ENCODE measurements at places on chromosomes 1 and 21.
A peak's percentile ranks its signal among the peaks of the same experiment; 100 is the strongest.

- no peak for DNase-seq
Observed at GRCh38 chr1:147086129-147086528, 86.1 kb downstream of the PRKAB2 start.

- DNase-seq, result no peak
Observed at GRCh38 chr21:41675574-41675973, 91.3 kb downstream of the RIPK4 start.

DNA sequence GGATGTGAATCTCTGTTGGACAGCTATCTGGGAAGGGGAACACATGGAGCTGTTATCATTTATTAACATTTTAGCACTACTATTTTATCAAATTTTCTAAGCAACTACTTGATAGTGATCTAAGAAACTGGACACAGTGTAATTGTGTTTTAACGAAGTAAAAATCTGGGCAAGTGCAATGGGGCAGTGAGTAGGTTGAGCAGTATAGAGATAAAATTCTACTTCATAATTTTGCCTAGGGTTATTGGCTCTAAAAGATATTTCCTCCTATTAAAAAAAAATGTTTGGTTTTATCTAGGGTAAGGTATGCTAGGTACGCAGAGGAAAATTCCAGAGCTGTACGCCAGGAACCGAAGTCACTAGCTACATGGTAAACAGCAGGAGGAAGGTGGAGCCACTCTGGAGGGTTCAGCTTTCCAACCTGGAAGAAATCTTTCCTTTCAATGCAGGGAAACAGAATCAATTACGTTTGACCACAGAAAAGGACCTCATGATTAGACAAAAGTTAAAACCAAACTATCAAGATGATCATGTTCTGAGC is 43.3 kb downstream of the BCAR3 start:
- no peak for DNase-seq

DNA sequence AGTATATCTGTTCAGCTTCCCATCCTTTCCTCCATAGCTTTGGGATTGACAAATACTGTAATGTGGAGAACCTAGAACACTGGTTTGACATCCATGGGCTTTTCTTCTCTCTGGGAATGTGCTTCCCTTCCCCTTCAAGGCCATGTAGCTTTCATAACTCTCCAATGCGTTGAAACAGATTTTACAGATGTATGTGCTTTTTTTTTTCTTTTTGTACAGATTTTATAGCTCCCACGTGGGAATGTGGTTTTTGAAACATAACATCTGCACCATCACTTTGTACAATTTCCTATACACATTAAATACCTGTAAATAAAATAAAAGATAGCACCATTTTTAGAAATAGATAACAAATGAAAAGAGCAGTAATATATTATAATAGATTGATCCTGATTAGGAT is 138.5 kb upstream of the TMPRSS15 start:
- DNase-seq, result no peak

- DNase-seq, result peak; percentile 66
Observed at GRCh38 chr1:114061121-114061830, 82.0 kb downstream of the OLFML3 start.

DNA sequence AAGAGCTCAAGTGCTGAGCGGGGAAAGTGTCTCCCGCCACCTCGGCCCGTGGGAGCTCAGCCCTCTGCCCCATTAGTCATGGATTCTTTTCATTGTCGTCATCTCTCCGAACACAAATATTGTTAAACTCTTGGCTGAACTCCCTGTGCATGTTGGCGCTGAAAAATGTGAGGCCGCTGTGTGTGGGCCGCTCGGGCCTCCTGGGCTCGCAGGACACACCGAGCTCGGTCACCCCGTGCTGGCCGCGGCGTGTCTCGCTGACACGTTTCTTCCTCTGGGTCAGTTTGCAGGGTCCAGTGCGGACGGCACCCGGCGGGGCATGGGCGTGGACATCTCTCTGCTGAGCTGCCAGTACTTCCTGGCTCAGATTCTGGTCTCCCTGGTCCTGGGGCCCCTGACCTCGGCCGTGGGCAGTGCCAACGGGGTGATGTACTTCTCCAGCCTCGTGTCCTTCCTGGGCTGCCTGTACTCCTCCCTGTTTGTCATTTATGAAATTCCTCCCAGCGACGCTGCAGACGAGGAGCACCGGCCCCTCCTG is 25.6 kb downstream of the SLC45A1 start:
- DNase-seq, result no peak

DNA sequence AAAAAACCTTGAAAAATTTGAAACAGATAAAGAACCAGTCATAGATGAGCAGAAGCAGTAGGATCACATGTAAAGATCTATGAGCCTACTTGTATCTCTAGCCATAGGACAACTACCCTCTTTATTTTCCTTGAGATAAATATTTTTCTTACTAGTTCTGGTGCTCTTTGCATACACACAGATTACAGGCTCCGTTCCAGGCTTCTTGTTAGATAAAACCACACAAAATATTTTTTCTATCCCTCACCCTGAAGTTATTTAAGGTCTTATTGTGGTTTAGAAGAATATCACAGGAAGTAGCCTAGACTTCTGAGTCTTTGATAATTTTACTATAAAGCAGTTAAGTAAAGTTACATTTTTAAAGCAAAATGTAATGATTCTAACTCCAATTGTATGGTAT is 512.2 kb downstream of the NEGR1 start:
- DNase-seq, result no peak

- no peak for DNase-seq
Observed at GRCh38 chr1:176118985-176119384, 88.1 kb downstream of the COP1 start.

- no peak for DNase-seq
Observed at GRCh38 chr1:220694866-220695382, 4.8 kb downstream of the C1orf115 start.

- DNase-seq, result no peak
Observed at GRCh38 chr1:9751971-9752370, 71.8 kb downstream of the CLSTN1 start.

GRCh38 chr1:93616996-93617669 is 64.5 kb downstream of the BCAR3 start:
- no peak for DNase-seq

DNA sequence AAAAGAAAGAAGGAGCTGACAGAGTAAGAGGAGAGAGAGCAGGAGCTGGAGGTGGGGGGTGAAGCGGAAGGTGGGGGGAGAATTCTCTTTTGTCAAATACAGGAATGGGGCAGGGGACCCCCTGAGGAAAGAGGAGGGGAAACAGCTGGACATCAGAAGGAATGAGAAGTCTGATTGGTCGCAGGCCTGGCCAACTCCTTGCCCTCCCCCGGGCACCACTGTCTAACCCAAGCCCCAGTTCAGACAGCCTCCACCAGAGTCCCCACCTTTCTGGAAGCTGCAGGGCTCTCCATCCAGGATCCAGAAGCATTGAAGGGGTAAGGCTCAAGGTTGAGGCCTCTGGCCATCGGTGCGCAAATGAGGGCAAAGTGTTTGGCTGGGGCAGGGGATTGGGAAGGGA is at the start of gene OPTC:
Gene OPTC, plus strand, starts transcription at position 253 of the 400 bp plus-strand sequence. CDS start 1,853 bp downstream, outside the sequence.
- no peak for DNase-seq

DNA sequence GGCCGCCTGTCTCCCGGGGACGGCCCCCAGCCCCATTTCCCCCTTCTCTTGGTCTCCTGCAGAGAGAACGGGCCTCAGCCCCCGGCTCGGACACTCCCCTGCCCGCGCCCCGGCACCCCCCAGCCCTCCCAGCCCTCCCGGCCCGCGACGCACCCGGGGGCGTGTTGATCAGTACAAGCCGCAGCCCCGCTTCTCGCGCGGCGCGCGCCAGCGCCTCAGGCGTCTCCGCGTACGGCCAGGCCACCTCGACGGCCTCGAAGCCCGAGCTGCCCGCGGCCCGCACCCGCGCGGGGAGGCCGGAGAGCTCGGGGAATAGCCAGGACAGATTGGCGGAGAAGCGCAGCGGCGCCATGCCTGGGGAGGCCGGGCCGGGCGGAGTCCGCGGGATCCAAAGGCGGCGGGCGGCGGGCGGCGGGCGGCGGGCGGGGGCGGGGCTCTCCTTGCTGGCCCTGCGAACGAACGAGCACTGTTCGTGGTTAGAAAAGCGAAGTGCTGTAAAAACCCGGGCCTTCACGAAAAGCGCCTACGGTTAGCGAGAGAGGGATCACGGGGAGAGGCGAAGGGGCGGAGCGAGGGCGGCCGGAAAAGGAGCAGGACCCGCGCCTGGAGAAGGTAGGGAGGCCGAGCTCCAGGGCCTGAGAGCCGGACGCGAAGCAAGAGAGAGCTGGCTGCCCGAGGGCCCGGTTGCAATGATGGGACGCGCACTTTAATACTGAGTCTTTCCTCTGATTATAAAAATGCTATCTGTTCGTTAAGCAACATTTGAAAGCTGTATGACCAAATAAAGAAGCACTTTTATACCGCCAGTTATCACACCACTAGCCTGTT is at the start of gene HYI:
Gene HYI, minus strand, starts transcription at position 490 of the 828 bp plus-strand sequence. Its CDS starts 138 bp downstream, at position 352.
- DNase-seq, result peak; percentile 87

DNA sequence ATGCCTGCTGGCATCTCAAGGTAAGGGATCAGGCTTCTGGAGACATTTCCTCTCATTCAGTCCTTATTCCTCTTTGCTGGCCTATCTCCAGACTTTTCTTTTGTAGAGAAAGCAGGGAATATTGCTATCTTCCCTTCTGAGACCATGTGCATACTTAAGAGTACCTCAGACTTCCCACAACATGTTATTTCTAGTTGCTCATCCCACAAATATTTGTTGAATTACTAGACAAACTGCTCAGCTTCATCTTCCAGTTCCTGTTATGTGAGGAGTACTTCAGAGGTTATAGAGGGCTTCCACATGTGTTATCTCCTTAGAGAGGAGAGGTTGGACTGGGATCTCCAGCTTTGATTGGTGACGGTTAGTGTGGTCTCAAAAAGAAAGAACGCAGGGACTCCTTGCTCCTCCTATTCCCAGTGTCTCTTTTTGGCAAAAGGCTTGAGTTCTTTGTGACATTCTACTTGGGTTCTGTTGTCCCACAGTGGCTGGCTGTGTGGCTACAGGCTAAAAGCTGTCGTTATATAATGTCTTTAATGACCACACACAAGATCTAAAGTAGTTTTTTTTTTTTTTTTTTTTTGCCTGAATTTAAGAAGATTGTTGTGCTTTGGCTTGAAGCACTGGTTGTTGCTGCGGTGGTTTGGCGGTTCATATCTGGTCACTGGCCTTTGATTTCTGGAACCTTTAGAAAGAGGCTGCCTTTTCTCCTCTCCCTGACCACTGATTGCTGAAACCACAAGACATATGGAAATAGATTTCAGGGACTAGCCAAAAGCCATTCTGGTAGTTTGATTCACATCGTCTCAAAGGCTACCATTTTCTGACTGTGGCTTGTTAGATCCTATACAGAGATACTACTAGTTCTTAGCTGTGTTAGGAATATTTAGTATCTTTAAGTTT is 78.7 kb downstream of the FGGY start:
- no peak for DNase-seq

DNA sequence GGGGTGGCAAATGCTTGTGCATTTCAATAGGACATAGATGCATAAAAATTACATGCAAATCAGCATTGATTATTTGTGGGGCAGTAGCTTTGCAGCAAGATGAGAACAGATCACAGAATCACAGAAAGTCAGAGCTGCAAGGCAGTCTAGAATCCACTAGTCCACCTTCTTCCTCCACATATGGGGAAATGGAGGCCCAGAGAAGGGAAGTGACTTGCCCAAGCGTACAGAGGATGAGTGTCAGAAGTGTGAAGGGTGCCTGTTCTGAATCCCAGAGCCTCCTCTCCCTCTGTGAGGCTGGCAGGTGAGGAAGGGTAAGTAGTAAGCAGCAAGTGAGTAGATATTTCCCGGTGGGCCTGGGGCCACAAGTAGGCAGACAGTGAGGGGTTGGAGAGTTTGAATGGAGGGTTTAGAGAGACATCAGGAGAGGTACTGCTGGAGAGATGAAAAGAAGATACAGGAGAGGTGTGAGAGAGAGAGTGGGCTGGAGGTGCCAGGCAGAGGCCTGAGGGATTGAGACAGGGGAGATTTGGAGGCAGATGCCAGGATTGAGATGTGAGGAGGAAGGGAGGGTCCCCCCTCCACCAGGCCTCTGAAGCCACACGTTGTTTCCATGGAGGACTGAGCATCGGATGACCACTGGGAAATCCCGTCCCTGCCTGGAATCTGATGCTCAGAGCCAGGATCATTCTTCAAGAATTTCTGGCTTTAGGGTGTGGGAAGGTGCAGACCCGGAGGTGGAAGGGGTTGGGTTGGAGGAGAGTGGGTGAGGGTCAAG is 4.8 kb upstream of the MYOG start:
- DNase-seq, result no peak

DNA sequence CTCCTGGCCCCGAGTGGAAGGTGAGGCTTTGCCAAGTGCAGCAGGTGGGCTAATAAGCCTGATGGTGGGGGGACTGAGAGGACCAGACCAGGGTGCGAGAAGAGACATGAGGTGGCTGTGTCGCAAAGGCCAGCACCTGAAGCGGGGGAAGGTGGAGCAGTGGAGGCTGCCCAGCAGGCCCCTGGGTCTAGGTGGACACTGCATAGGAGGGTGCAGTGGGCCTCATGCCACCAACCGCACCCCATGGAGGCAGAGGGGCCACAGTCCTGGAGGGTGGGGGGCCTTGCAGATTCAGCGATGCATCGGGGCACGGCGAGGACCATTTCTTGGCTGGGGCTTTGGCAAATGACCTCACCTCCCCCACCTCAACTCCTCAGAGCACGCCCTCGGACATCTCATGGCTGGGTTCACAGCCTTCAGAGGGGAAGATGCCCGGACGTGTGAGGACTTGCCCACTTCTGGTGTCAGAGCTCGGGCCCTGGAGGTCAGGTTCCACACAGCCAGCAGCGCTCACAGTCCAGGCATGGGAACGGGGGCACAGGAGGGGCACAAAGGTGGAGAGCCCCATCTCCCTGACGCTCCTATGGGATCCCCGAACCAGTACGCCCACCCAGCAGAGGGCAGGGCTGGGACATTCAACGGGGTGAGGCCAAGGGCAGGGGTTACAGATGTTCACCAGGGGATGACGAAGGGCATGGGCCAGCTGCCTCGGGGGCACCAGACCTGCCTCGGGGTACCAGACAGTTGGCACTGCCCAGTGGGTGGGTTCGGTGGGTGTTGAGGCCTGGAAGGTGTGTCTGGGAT is 35.4 kb downstream of the UBE2G2 start:
- no peak for DNase-seq

GRCh38 chr1:5424802-5425703 is 567.2 kb downstream of the NPHP4 start:
- DNase-seq, result no peak

DNA sequence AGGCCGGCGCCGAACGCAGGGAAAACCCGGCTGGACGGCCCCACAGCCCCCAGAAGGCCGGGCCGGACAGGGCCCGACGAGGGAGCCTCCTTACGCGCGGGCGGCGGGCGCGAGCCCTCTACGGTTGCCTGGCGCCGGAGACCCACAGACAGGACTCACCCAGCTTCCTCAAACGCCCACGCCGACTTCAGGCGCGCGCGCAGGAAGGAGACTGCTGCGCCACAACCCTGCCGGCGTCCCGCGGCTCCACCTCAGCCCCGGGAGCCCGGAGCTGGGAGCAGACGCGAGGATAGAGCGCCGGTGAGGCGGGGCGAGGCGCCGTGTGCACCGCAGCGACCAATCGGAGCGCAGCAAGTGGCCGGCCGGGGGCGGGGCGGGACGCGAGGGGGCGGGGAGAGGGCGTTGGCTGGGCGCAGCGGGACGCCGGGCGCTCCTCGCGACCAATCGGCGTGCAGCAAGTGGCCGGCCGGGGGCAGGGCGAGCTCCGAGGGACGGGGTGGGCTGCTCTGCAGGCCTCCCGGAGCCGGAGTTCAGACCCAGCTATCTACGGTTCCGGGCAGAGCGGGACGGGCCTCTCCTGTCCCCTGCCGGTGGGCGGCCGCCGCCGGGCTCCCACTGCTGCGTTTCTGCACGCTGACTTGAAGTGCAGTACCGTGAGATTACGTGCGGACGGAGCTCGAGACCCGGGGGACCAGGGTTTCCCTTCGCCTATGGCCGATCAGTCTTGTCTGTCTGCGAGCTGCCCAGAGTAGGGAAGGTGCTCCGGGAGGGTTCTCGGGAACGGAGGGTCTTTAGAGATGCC is at the start of gene TMEM50B:
Gene TMEM50B, minus strand, starts transcription at position 296 of the 802 bp plus-strand sequence. CDS start 11,089 bp downstream, outside the sequence.
- peak; percentile 100 for DNase-seq

- no peak for DNase-seq
Observed at GRCh38 chr1:230690101-230690500, 23.8 kb downstream of the AGT start.

All from suppressor macrophage treated with lipopolysaccharide for 1 hour (primary cell).